Foreskin fibroblast (primary cell): ENCODE measurements at places on chromosomes 1 and 21.
A peak's percentile ranks its signal among the peaks of the same experiment; 100 is the strongest.

GRCh38 chr1:93628681-93629080, 53.0 kb downstream of the BCAR3 start:
- DNase-seq = peak; percentile 51

GRCh38 chr1:50285994-50286393, 137.2 kb downstream of the DMRTA2 start:
- no peak for DNase-seq

- DNase-seq = no peak
These were observed 27.2 kb downstream of the PTP4A2 start for GRCh38 chr1:31910933-31911332.

- no peak for DNase-seq
These were observed 777 bp upstream of the METTL25B start for GRCh38 chr1:156727492-156727891.

GRCh38 chr1:113041569-113042284, 31.3 kb upstream of the LRIG2 start:
- DNase-seq = no peak

DNA sequence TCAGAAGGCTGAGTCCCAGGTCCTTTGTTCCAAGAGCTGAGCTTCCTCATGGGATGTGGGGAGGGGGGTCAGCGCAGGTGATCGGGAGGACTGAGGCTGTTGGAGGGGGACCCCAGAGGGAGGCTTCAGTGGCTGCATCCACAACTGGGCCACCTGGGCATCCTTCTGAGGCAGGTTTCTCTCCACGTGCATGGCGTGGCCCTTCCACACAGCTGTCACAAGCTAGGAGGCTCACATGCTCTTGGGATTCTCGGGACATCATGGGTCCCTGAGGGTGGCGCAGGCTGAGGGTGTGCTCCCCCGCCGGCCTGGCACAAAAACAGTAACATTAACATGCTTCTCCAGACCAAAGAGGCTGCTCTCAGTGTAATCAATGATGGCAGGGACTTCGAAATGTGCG, 229.6 kb upstream of the AJAP1 start:
- DNase-seq = no peak

DNA sequence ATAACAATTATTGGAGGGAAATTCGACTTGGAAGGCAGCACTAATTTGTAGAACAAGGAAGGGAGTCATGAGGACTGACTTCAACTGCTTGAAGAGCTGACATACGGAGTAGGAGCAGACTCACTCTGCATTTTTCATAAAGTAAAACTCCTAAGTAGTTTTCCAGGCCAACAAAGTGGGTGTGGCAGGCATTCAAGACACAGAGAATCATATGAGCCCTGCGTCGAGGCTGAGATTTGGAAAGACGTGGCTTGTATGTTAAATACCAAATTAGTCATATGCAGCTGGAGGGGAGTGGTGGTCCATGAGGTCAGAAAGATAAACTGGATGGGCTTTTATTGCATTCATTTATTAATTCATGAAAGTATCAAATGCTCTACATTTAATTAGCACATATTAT, 255.7 kb upstream of the JUN start:
- DNase-seq = no peak

GRCh38 chr1:94954263-94955220, 27.6 kb upstream of the CNN3 start:
- DNase-seq = no peak

DNA sequence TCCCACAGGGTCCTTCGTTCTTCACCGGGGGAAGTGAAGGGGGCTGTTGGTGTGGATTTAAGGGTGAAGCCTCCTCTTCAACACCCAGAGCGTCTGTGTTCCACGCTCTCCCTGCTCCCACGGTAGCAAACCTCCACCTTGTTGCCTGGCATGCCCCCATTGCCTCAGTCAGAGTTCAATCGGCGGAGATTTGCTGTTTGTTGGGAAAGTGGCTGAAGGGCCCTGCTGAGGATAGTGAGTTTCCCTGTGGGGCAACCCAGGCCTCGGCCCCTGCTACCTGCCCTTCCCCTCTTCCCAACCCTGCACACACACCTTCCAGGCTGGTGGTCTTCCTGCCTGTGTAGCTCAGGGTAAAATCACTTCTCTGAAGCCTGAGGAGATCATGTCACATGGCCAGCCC, 60.5 kb downstream of the TOR1AIP2 start:
- no peak for DNase-seq

- DNase-seq = peak; percentile 19
These were observed 107.3 kb downstream of the CLEC20A start for GRCh38 chr1:178389441-178389840.

GRCh38 chr1:114192328-114192727, 38.7 kb upstream of the SYT6 start:
- no peak for DNase-seq

DNA sequence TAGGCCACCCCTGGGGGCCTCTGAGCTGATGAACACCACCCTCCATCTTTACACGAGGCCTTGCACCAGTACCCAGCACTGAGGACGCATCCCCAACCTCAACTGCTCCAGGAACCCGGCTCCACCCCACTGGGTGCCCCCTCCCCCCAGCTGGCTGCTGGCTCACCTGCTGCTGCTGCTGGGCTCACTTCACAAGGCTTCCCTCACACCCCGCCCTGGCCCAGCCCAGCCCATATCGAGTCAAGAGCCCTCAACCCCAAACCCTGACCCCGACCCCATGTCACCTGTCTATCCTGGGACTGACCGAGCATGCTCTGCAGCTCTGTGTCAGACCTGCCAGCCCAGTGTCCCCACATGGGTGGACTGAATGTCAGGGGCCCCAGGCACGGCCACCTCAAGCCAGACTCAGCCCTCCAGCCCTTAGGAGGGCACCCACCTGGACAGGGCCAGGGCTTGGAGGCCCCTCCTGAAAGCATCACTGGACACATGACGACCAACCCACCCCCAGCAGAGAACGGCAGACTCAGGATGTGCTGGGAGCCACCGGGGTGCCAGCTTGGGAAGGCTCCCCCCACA, 21.4 kb downstream of the WNT9A start:
- no peak for DNase-seq

DNA sequence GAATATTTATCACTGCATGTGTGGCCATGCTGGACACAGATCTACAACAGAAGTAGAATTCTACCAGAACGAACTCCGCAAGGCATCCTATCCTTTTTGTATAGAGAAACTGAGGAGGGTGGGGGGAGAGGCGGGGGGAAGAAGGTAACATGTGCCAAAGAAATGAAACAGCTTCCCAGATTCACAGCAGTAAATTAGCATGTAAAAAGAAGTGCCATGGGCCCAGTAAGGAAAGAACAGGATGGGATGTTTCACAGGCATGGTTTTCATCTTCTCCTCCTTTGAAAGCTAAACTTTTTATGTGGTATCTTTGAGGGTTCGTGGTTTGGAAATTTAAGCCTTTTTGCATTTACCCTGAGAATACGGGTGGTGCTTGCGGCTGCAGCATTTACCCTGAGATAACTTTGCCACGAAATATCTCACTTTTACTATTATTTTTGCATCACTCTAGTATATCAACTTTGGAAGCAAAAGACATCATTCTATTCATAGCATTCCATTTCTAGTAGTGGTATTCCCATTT, 168.9 kb downstream of the TPR start:
- no peak for DNase-seq

DNA sequence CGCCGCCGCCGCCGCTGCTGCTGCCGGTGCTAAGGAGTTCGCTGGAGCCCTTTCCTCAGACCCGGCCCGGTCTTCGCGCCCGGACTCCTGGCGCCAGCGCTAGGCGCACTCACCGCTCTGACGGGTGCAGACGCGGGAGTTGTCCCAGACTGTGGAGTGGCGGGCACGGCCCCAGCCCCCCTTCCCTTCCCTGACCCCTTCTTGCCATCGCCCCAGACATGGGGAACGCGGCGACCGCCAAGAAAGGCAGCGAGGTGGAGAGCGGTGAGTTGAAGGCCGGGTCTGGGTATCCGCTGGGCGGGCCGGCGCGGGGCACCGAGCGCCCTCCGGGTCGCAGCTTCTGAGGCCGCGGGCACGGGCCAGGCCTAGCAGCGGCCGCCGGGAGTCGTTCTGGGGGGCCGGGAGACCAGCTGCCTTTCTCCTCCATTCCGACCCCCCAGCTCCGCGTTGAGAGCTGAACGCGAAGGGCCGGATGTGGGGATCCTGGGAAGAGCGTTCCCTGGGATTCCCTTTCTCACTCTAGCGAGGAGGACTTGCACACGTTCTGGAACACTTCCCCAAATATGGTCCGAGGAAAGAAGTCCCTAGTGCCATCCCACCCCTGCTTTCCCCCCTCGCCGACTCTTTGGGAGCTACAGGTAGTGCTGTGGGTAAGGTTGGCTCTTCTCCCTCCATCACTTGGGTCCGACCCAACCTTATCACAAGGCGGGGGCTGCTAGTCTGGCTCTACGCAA, 65.8 kb upstream of the PRKACB start:
- peak; percentile 57 for DNase-seq

DNA sequence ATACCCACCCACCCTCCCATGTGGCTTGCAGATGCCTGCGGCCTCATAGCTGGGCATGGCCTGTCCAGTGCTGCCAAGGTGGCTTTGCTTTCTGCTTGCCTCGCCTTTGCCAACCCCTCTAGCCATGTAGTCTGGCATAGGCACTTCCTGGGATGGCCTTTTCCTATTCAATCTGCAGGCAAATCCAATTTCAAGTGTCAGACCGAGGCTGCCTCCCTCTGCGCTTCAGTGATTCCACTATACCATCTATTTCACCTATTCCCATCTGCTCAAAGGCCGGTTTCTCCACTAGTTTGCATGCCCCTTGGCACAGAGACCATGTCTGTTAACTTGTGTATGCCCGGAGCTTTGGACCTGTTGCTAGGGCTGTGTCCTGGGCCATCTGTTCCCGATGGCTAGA, 3.8 kb upstream of the ZBTB21 start:
- DNase-seq = no peak

- DNase-seq = no peak
These were observed 107.2 kb downstream of the LAMC2 start for GRCh38 chr1:183293241-183293640.

DNA sequence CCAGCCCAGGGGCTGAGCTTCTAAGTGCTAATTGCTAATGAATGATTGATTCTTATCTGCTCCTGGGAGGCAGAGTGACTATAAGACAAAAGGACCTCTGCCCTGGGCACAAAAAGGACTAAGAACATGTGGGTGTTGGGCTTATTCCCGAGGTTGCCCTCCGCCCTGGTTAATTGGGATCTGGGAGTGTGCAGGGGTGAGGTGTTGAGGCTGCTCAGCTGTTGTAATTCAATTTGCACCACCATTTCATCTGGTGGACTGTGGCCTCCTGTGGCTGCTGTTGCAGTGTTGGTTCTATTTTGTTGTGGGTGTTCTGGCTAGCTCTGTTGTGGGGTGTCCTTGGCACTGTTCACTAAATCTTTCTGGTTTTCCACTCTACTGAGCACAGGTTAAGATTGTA, 13.3 kb downstream of the KNCN start:
- no peak for DNase-seq

DNA sequence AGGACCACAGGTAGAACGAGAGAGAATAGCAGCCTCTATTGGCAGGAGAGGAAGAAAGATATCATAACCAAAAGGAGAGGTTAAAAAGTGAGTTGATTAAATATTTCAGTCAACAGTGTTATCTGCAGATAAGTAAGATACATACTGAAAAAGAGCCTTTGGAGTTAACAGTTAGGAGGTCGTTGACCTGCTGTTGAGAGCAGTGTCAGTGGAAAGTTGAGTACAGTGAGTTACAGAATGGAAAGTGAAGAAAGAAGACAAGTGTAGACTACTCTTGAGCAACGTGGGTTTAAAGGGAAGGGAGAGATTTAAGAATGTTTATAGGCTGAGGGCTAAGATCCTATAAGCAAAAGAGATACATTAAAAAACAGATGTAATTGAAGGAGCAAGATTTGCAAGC, 30.2 kb downstream of the GNAT2 start:
- no peak for DNase-seq

- DNase-seq = no peak
These were observed 1.4 kb downstream of the MMACHC start for GRCh38 chr1:45501505-45501859.

DNA sequence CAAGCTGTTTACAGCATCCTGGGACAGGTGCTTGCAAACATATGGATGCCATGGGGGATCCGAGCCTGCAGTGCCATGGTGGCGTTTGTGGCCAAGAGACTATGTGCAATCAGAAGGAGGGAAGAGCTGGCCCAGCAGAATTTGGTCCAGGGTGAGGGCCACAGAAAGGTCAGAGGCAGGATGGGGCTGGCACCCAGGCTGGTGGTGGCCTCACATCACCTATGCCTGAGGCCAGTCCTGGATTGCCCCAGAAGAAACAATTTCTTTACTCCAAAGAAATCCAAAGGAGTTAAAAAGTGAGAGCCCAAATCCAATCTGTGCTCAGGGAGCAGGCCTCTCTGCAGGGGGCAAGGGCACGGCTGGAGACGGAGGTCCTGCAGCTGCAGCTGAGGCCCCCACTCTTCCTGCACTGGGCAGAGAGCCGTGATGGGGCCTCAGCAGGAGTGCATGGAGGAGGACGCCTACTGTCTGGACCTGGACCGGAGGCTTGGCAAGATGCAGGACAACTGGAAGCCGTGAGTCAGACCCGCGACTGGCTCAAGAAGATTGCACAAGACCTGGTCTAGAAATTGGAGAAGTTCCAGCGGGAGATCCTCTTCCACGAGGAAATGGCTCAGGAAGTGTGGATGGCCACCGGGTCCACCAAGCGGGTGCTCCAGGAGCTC, 163.5 kb downstream of the RYR2 start:
- peak; percentile 4 for DNase-seq

- no peak for DNase-seq
These were observed 180.4 kb downstream of the SLC44A5 start for GRCh38 chr1:75430526-75430925.

- DNase-seq = peak; percentile 90
These were observed 1.4 kb downstream of the KIAA0319L start for GRCh38 chr1:35555601-35556477.

GRCh38 chr1:203088441-203088840, 2.6 kb upstream of the MYOG start:
- no peak for DNase-seq

DNA sequence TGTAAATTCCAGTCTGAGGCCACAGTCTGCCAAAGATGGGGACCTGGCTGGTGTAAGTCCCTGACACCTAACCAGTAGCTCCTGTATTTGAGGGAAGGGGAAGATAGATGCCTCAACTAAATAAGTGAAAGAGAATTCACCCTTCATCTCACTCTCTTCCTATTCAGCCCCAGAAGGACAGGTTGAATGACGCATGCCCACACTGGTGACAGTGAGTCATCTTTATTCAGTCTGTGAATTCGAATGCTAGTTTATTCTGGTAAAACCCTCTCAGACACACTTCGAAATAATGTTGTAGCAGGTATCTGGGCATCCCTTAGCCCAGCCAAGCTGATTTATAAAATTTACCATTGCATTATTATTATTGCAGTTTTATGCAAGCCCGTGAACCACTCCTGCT, 617.0 kb upstream of the PRMT6 start:
- DNase-seq = no peak

DNA sequence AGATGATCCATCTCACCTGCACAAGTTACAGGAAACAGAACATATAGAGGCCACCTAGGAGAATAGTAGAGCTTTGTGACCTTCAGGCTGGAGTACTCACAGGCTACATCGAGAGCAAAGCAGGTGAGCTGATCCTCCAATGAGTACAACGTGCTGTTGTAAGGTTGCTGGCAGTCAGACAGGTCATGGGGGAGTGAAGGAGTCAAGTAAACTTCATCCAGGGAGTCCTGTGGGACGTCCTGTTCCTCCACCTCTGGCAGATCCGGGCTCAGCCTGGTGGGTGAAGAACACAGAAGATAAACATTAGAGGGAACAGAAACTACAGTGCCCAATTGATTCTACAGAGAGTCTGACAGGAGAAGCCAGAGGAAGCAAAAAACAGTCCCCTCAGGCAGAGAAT, 62.5 kb downstream of the PRKAB2 start:
- DNase-seq = no peak
